Fibroblast of the aortic adventitia (primary cell): ENCODE measurements at places on chromosomes 3 and 15.
A peak's percentile ranks its signal among the peaks of the same experiment; 100 is the strongest.

DNA sequence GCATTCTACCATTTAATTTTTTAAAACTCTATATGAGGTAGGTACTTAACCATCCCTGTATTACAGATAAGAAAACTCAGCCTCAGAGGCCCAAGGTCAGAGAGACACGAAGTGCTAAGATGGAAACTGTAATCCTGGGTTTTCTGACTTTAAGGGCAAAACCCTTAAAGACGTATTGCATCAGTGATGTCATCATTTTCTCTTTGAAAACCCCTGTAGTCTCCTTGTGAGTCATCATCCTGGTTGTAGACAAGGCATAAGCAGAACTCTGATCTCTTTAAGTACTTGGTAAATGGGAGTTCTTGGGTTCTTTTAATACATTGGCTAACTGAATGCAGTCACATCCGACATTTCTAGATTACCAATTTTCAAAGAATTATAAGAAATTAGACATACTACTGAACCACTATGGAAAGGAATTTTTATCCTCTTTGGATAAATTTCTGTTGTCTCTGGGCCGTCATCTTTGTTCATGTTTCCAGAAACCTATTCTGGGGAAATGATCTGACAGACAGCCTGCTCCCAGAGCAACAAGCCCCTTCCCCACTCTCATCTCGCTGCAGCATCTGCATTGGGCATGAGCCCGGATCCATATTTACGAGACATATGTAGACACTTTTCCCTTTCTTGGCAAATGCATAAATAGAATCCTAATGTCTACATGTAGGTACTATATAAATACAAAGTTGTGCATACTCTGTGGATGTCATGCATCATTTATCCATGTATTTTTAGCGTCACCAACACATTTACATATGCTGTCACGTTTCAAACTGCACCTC lies 48.7 kb upstream of the MDFIC2 start:
- peak; percentile 15 for DNase-seq

- DNase-seq = no peak
Observed at GRCh38 chr3:158762701-158763100, 30.4 kb upstream of the RARRES1 start.

DNA sequence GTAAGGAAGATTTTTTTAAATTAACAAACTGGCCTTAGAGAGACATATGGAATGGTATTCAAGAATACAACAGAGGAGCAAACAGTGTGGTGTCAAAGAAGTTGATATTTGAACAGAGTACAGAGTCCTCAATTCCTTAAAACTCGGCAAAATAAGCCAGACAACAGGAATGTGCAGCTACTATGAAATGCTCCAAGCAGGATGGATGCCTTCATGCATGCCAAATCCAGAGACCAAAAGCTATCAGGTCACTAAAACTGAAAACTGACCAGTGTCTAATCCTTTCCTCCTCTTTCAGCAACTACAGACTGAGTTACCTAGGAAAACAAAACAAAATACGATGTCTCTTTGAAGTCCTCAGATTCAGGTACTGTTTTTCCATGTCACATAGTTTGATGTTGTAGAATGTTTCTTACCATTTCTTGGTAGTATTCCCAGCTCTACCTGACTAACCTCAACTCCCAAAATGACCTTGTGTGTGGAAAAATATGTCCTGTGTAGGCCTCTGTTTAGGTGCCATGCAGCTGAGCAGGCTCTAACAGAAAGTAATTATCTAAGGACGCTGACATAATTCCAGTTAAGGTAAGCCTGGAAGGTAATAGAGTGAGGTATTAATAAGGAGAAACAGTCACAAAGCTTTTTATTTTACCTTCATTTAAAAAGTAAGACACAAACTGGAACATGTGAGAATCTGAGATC lies 46.9 kb downstream of the TBL1XR1 start:
- DNase-seq = peak; percentile 41

- no peak for DNase-seq
Observed at GRCh38 chr3:195023989-195024388, 247.0 kb downstream of the XXYLT1 start.

GRCh38 chr15:35557544-35557943 lies 11.6 kb upstream of the DPH6 start:
- DNase-seq = peak; percentile 96

- DNase-seq = no peak
Observed at GRCh38 chr3:154022606-154023005, 98.6 kb upstream of the ARHGEF26 start.

DNA sequence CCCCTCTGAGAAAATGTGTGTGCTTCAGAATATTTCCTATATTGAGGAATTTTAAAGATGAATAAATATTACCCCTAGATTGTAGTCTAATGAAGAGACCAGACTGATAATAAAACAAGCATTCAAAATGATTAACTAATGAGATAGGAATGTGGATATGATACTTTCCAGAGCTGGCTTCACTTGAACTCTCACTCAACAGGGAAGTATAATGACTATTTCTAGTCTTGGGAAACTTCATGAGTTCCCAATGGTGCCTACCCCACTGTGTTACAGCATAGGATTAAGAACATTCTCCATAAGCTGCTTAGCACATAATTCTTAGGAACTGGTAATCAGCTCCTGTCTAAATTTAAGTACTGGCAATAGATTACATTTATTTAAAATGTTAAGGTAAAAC lies 261.5 kb upstream of the ZNF385D start:
- no peak for DNase-seq

- no peak for DNase-seq
Observed at GRCh38 chr3:156812521-156813335, 13.4 kb upstream of the LEKR1 start.

DNA sequence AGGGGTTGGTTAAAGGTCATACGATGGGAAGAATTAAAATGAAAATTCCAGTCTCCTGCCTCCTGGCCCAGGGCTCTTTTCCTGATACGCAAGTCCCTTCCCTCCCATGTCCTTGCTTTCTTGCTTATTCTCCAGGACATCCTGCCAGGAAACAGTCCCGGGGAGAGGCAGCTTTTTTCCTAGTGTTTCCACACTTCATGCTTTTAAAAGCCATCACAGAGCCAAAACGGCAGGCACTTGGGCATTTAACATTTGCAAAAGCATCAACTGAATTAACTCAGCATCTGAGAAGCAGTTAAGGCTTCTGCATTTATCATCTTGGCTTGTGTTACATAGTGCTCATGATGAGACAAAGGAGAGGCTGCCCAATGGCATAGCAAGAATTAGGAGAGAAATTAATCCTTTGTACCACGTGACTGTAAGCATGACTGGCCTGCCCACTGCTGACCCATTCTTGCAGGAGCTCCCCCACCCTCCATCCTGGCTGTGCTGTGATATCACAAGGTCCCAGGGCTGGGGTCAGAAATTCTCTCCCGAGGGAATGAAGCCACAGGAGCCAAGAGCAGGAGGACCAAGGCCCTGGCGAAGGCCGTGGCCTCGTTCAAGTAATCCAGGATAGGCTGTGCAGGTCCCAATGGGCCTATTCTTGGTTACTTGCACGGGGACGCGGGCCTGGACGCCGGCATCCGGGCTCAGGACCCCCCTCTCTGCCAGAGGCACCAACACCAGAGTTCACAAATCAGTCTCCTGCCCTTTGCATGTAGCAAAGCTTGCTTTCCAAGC lies 21.6 kb upstream of the VILL start:
- peak; percentile 23 for DNase-seq

GRCh38 chr3:149886957-149887356 lies 73.9 kb downstream of the RNF13 start:
- no peak for DNase-seq

- no peak for DNase-seq
Observed at GRCh38 chr3:69690-70089, 126.9 kb upstream of the CHL1 start.

DNA sequence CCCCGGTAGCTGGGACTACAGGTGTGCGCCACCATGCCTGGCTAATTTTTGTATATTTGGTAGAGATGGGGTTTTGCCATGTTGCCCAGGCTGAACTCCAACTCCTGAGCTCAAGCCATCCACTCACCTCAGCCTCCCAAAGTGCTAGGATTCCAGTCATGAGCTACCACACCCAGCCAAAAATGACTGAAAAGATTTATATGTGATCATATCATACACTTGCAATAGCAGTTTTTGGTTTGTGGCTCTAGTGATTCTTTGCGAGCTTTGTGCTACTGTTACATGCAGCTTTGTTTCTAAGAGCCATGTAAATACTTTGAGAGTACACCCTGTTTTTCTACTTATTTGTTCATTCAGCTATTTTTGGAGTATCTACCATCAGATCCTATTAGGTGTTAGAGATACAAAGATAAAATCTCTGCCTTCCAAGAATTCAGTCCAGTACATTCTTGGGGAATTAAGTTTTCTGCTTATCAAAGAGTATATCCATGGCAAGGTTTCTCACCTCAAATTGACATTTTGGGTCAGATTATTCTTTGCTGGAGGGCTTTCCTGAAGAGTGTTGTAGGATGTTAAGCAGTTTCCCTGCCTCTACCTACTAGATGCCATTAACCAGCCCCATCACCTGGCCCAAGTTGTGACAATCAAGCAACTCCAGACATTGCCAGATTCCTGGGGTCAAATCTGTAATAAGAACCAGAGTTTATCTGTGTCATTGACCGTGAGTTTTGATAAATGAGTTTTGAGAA lies 15.0 kb downstream of the SNAP23 start:
- DNase-seq = no peak

DNA sequence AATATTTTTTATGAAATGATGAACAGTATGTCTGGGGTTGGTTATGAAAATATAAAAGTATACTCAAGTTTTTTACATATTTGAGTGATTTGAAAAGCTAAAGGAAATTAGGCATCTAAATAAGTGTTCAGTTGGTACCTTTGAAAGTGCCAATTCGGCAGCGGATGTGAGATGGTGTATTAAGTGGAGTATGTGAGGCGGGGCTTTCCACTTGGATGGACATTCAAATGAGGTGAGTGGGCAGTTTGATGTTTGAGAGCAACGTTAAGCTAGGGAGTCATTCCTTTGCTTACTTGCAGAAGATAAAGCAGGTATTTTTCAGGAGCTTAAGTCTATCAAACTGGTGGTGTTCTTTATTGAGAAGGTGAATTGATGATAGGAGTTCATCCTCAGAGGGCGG lies 189.0 kb upstream of the GOLIM4 start:
- no peak for DNase-seq

- no peak for DNase-seq
Observed at GRCh38 chr3:50930371-50931208, 255.9 kb downstream of the DOCK3 start.

- no peak for DNase-seq
Observed at GRCh38 chr3:50572801-50573371, 3.6 kb downstream of the HEMK1 start.
